ENCODE measurements at places on chromosomes 5 and 9. TPM values are rescaled to one million over a fixed set of nuclear protein-coding genes. Genes with fewer than 3 reads are reported as not detected.

DNA sequence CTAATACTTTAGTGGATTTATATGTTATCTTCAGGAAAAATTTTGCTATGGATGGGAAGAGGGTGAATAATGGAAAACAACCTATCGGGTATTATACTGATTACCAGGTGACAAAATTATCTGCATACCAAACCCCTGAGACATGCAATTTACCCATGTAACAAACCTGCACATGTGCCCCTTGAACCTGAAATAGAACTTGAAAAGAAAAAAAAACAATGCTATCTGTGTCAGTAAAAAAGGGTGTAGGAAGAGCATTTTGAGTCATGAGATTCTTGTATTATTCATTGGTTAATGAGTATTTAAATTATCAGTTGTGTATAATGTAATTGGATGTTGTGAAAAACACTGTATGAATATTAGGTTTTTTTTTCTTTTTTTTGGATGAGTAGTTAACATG is 75.4 kb downstream of the PRR16 start:
- DNase-seq = no peak

DNA sequence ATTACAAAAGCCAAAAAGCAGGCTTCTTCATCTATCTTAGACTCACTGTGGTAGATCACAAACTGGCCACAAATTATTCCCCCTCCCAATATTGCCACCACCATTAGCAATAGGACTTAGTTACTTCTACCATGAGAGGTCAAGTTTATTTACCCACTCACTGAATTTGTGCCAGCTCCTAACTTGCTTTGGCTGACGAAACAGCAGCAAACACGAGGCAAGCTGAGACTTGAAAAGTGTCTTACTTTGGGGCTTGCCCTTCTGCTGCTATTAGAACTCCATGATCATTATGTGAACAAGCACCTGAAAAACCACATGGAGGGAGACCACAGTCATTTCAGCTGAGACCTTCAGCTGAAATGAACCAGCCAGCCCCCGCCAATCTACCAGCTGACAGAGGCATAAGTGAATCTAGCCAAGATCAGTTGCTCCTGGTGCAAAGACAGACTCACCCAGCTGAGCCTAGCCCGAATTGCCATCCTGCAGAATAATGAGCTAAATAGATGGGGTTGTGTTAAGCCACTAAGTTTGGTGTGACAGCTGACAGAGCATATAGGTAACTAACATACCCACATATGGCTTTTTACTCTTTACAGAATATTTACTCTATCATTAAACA is 5.7 kb downstream of the WDR41 start:
- DNase-seq = no peak

- DNase-seq = no peak
Observed at GRCh38 chr5:68332080-68332451, 116.5 kb downstream of the PIK3R1 start.

DNA sequence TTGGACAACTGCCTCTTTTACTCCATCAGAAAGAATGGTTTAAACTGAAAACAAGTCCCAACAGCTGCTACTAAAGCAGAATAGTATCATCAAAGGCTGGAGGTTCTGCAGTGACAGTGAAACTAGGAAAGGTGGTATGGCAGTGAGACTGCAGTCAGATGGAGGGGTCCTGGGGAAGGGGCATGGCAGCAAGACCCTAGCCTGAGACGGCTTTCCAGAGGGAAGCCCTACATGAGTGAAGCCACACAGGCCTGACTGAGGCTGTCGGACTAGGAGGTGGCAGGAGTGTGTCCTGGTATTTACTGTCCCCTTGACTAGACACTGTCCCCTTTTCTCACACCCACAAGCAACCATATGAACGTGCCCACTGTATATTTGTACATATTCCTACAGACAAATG is 40.4 kb upstream of the IPPK start:
- DNase-seq = no peak

GRCh38 chr5:87400305-87400899 is 12.3 kb downstream of the CCNH start:
- peak; percentile 58 for DNase-seq

DNA sequence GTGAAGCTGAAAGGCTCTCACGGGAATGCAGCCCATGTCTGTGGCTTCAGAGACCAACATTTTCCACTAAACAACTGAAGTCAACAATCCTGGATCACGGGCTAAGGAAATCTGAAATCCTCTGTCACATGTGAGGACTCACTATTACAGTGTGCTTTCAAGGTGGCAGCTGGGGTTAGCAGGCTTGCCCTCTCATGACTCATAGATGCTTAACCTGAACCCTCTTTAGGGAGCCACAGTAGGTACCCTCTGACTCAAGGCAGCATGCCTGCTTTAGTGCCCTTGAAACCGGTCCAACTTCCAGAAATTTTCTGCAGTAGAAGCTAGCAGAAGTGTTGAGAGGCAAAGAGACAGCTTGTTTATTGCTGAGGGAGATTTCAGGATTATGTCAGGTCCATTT is 232.5 kb downstream of the GABRB2 start:
- no peak for DNase-seq

CENPK gene
- 10.5 TPM for total RNA-seq

DNA sequence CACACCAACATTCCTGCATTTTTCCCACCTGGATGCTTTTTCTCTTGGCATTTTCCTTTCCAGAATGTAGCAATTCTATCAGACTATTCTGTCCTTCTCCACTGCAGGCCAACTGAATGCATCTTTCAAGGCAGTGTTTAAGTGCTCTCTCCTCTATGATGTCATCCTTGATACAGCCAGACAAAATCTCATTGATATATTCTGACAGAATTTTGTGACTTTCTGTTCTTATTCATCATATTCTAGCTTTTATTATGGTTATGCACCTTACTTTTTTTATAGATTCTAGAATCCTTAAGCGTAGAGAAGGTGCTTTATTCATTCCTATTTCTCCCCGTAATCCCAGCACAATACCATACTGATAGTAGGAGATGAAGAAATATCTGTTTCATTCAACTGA is 355.5 kb upstream of the CCNH start:
- no peak for DNase-seq

GRCh38 chr5:17217493-17218352 is at the start of gene BASP1:
Gene BASP1 (plus strand): TSS chr5:17217631. CDS start chr5:17275217, 57,586 bp downstream.
- peak; percentile 79 for DNase-seq
